BE2C (cell line): ENCODE measurements at places on chromosomes 2 and 18.
A peak's percentile ranks its signal among the peaks of the same experiment; 100 is the strongest.

GRCh38 chr2:25085761-25086560 is 44.1 kb downstream of the EFR3B start:
- no peak for DNase-seq

DNA sequence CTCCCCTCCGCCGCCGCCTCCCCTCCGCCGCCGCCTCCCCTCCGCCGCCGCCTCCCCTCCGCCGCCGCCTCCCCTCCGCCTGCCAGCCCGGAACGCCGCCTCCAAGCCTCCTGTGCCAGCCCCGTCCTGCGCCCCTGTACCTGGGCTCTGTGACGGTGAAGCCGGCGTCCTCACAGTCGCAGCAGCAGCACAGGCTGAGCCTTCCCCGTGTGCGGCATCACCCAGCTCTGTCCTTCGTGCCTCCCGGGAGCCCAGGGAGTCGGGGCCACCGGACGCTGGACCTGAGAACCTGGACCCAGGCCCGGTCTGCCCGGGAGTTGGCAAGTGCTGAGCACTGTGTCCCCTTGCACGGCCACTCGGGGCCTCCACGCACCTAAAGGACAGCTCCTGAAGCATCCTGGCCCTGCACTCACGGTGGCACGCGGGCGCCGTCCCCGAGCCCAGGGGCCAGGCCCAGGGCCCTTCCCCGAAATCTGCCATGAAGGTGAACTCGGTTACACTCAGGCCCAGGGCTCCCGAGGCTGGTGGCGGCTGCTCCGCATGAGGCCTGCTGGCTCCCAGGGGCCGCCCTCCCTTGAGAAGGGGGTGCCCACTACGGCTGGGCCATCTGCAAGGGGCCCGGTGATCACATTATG is 32.9 kb downstream of the RTP5 start:
- no peak for DNase-seq

- DNase-seq: no peak
Measured at GRCh38 chr2:239337877-239338484, 62.8 kb downstream of the HDAC4 start.

GRCh38 chr2:232228971-232229894 is 149.3 kb upstream of the ALPP start:
- DNase-seq: no peak

- DNase-seq: no peak
Measured at GRCh38 chr2:98334439-98335078, 11.7 kb upstream of the CNGA3 start.

GRCh38 chr2:176493226-176493825 is 224.1 kb downstream of the MTX2 start:
- DNase-seq: no peak

- DNase-seq: no peak
Measured at GRCh38 chr2:219282375-219282774, 3.2 kb downstream of the DNAJB2 start.

DNA sequence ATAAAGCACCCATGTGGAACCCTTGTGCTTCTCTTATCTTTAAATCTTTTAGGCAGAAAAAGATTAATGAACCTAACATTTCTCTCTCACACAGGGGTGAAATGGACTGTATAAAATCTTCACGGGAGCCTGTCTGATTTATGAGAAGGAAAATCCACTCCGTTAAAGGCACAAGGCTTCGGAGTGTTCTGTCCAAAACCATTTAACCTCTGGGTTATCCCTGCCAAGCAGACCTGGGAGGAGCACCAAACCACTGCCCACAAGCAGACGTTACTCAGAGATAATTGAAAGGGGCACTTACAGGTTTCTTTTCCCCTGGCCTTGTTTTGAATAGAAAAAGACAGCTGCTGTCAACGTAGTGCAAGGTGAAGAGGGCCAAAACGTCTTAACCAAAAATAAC is 184.4 kb upstream of the DOK6 start:
- no peak for DNase-seq

- no peak for DNase-seq
Measured at GRCh38 chr2:66192888-66193287, 242.0 kb upstream of the MEIS1 start.

DNA sequence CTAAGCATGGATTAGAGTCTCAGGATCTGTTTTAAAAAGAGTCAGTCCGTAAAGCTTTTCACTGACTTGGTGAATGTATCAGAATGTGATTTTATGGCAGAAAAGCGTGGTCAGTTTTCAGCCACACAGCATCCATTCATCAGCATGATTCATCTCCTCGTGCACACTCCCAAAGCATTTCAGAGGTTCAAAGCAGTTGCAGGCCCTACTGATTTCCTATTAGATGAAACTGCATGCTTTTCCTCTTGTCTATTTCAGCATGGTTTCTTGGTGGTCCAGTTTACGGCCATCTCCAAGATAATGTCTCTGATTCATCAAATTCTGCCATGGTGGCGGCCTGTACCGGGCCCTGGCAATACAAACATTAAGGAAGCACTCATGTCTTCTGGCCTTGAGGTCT is 4.8 kb upstream of the PARD6G start:
- DNase-seq: no peak

DNA sequence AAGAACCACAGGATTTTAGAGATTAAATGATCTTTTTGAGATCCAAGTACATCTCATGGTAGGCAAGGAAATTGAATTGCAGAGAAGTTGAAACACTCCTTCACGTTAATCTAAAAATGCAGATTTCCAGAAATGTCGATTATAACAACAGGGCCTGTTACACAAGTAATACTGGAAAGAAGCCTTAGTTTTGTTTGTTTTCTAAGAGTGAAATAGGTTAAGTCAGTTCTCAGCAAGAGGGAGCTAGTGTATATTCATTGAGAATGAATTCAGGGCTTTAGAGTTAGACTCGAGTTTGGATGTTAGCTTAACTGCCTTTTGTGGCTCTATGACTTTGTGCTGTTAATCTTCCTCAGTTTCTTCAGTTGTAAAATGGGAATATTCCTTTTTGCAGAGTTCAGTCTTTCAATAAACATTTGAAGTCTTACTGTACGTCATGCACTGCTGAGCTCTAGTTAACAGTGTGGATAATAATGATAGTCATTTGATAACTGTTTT is 926 bp downstream of the NDUFV2 start:
- no peak for DNase-seq

GRCh38 chr2:157900684-157901083 is 24.6 kb upstream of the ACVR1 start:
- DNase-seq: no peak

DNA sequence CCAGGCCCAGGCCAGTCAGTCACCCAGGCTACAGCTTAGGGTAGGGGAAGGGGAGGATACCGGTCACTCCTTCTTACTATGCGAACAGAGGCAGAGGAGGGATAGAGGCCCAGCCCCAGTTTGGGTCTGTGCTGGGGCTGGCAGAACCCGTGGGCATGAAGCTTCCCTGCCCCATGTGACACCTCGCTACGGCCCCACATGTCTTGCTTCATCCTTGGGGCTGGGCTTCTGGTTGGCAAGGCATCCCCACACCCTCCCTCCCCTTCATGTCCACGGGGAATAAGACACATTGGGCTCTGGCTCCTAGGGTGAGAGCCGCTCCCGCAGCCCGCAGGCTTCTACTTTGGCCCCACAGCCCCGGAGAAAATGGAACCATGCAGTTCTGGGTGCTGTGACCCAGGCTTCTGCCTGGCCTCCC is 32.4 kb downstream of the HS1BP3 start:
- peak; percentile 24 for DNase-seq

- DNase-seq: no peak
Measured at GRCh38 chr2:203155406-203155805, 83.4 kb upstream of the CYP20A1 start.

GRCh38 chr18:76953583-76954233 is 131.4 kb downstream of the ZNF236 start:
- DNase-seq: no peak

DNA sequence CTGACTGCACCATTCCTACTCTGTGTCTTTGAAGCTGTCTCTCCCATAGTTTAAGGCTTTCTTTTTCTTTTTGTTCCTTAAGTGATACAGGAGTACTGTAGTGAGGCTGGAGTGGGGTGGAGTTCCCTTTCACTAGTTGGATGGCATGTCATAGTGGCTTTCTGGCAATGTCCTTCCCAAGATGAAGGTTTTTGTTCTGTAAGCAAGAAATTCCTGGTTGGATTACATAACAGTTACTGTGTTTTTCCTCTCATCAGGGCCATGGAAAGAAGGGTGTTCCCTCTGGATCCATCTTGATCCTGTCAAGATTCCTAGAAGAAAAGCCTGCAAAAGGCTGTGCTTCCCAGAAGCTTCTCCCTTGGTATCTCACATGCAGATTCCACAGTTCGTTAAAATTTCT is 84.2 kb downstream of the ACKR3 start:
- DNase-seq: no peak

GRCh38 chr18:10732990-10733389 is 207.2 kb downstream of the NAPG start:
- DNase-seq: no peak

DNA sequence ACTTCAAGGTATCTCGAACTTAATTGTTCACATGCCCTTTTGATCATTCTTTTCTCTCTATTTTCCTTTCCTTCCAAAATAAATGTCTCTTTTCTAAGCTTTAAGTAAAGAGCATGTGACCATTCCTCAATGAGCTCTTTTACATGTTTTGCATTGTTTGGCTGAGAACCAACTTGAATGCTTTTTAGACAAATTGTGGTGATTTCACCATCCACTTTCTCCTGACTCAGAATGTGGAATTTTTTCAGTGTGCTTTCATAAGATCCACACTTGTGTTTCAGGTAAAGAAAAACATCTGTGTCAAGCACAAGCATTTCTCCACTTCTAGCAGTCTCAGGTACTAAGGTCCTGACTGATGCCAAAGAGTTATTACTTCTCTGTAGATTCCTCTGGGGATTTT is 10.7 kb downstream of the RBM43 start:
- no peak for DNase-seq

GRCh38 chr2:112095681-112096080 is 40.6 kb downstream of the TMEM87B start:
- no peak for DNase-seq

DNA sequence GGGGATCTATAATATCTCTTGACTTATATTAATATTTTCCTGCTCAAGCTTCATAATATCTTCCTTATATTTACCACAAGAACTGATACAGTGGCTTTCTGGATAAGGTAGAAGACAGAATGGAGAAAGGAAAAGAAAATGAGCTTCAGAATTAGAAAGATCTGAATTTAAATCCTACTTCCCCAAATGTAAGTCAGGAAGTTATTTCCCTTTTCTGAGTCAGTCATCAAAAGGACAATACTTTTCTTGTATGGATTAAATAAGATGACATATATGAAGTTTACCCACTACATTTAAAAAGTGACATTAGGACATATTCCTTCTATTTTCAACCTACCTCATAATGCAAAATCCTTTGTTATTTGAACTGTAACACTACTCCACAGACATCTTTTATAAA is 19.0 kb downstream of the KRCC1 start:
- DNase-seq: no peak

DNA sequence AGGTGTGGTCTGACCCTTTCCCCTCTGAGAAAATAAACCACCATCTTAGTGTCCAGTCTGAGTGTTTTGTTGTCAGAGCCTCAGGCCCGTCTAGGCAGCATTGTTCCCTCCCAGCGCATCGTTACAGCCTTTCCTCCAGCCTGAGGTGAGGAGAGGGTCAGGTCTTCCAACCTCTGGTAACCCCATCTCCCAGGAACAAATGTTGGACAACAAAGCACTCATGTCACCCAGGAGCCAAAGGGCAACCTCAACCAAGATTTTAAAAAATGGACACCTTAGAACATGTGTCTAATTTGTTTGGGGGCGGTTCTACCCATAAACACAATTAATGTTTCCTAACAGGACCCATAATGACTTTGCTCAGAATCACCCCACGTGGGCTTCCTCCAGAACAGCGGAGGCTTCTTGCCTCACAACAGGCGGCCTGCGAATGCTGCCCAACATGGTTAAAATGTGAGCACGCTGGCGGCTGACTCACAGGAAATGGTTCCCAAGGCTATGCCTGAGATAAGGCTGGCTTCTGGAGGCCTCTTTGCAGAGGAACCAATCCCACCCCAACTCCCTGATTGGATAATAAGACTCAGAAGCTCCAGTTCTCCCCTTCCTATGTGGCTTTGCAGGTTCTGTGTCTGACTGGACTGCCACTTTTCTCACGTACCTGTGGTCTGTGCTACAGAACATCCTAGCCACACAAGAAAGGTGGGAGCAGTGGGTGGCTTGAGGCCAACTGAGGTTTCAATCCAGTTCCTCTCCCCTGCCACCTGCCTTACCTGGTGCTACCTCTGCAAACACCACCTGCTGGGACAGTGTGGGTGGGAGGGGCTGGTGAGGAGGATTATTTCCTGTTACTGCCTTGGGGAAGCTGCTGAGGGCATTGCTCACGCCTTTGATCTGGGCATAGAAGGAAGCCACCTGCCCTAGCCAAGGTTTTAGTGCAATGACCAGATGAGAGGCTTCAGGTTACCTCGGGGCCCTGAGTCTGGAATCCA is 108.8 kb downstream of the B3GNT2 start:
- DNase-seq: peak; percentile 49

GRCh38 chr2:177589186-177589585 is 196.6 kb downstream of the AGPS start:
- DNase-seq: no peak

DNA sequence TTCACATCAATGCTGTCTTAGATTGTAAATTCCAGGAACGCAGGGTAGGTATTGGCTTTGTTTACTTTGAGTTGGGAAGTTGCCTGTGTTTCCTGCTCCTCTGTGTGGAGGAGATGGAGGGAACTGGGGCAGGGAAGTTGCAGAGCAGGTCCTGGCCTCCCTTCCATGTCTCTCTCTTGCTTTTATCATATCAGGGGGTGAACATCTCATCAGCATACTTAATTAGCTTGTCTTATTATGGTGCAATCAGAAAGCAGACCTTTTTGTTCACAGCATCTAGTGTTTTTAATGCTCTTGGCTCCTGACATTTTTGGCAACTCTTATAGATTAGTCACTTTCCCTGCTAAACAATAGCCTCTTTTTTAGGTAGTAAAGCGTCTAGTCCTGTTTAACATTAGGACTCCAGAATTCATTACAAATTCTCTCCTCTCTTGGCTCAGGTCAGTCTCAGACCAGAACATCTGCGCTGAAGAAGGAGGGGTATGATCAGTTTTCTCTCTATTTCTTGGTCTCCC is 11.5 kb upstream of the DIPK1C start:
- DNase-seq: no peak

GRCh38 chr2:144541396-144541795 is 21.5 kb upstream of the ZEB2 start:
- DNase-seq: no peak

- no peak for DNase-seq
Measured at GRCh38 chr2:101723371-101724124, 26.0 kb downstream of the MAP4K4 start.

DNA sequence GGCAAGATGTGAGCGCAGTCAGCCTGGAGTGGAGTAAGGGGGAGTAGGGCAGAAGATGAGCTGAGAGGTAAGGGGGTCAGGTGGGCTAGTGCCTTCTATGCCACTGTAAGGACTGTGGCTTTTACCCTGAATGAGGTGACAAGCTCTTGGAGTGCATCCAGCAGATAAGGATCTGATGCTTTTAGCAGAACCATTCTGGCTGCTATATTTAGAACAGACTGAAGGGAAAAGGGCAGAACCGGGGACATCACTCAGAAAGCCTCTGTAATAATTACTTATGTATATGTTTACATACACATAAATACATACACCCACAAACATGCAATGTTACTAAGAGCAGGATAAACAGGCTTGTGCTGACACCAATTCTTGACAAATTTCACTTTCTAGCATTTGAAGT is 124.8 kb downstream of the DTNB start:
- DNase-seq: peak; percentile 73

- DNase-seq: no peak
Measured at GRCh38 chr18:78781601-78781960, 198.0 kb upstream of the SALL3 start.
